ENCODE measurements at places on chromosomes 1 and 21. TPM values are rescaled to one million over a fixed set of nuclear protein-coding genes. Genes with fewer than 3 reads are reported as not detected.

The CHI3L1 gene
- total RNA-seq = not detected

The HUNK gene
- not detected for total RNA-seq

The ZCCHC17 gene
- total RNA-seq = 23.7 TPM

The CCDC185 gene
- total RNA-seq = not detected

The BMP8B gene
- total RNA-seq = 0.61 TPM

The TACSTD2 gene
- total RNA-seq = not detected

The KISS1 gene
- not detected for total RNA-seq

The PIK3R3 gene
- 9.6 TPM for total RNA-seq

The COG2 gene
- total RNA-seq = 35.8 TPM

The LENEP gene
- 0.91 TPM for total RNA-seq

The RAB3B gene
- 0.05 TPM for total RNA-seq

The GBP6 gene
- total RNA-seq = 0.82 TPM

The CRYAA gene
- total RNA-seq = not detected

The SELE gene
- not detected for total RNA-seq

The DLGAP3 gene
- 0.66 TPM for total RNA-seq

The RGSL1 gene
- not detected for total RNA-seq

The GPR153 gene
- total RNA-seq = 1.2 TPM

The FAM177B gene
- 0.19 TPM for total RNA-seq

The CDCA8 gene
- 97.3 TPM for total RNA-seq

The ELAPOR1 gene
- 11.9 TPM for total RNA-seq

The NEGR1 gene
- total RNA-seq = not detected

The LAX1 gene
- total RNA-seq = 20.3 TPM

The HNRNPCL1 gene
- total RNA-seq = not detected

The RNPEP gene
- 40.4 TPM for total RNA-seq

The SH3BGRL3 gene
- 632 TPM for total RNA-seq

The HOOK1 gene
- total RNA-seq = 2.3 TPM

The MPL gene
- total RNA-seq = not detected

The C1QTNF12 gene
- 2.0 TPM for total RNA-seq

The COL9A2 gene
- total RNA-seq = 8.3 TPM

The TNFRSF4 gene
- 72.4 TPM for total RNA-seq

The SH2D5 gene
- not detected for total RNA-seq

The RAP1GAP gene
- 0.12 TPM for total RNA-seq

The CFHR2 gene
- total RNA-seq = not detected

The SPRR2G gene
- total RNA-seq = not detected

The SUSD4 gene
- total RNA-seq = 0.21 TPM

The CCDC27 gene
- not detected for total RNA-seq

The DEGS1 gene
- 65.9 TPM for total RNA-seq

The PIAS3 gene
- 23.6 TPM for total RNA-seq

The GAS5 gene
- total RNA-seq = 494 TPM

The LCE1A gene
- not detected for total RNA-seq

The FCRL1 gene
- not detected for total RNA-seq

The KDF1 gene
- total RNA-seq = not detected

The BEND5 gene
- total RNA-seq = 0.96 TPM

The MORN1 gene
- 8.5 TPM for total RNA-seq

The OLFML3 gene
- 0.29 TPM for total RNA-seq

The TLR5 gene
- 0.09 TPM for total RNA-seq

The CA6 gene
- total RNA-seq = 10.1 TPM
